ENCODE measurements at places on chromosomes 5 and 9.

- no peak for DNase-seq
Measured at GRCh38 chr9:81611664-81612063, 77.7 kb downstream of the TLE1 start.

DNA sequence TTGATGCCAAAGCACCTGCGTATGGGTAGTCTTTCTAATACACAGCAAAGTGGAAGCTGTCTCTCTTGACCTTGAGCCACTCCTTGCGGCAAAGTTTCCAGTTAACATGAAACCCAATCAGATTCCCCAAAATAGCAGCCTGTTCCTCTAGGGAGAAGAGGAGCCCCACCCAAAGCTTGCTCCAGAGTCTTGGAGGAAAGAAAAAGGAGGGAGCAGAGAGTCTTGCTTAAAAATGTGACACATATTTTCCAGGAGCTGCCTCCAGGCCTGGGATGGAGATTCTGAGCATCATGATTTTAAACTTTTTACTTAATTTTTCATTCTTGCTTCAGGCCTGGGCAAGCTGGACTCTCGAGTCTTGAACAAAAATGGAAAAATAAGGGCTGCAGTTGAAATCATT lies 223.5 kb upstream of the TNC start:
- no peak for DNase-seq

DNA sequence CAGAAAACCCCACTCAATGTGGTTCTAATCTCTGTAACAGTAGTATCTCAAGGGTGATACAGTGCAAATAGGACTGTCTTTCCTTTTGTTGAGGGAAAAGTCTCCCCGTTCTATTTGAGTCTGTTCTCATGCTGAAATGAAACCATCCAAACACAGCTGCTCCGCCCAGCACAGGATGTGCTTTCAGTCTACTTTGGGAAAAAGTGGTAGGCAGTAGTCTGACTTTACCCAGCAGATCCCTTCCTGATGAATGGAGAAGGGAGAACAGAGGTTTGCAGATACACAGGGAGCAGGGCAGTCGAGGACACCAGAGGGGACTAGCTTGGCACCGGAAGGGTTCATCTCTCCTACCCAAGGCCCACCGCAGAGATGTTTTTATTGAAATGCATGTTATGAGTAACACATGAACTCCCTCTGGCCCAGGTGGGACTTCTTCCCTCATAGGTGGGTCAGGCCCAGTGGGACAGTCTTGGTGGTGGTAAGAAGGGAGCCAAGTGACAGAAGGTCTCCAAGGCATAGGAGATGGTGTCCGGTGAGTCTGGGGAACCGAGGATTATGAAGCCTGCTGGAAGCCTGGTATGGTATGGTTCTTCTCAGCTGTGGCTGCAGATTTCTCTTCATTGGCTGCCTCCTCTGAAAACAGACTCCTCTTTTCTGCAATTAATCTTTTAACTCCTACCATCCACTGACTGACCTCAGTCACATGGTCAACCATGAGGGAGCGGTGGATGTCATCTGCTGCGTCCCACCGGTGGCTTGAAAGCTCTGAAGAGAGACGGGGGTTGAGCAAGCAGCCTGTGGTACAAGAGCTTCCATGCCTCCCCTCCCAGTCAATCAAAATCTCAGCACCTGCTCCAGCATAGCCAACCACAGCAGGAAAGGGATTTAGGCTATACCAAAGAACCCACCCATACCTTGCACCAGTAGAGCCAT lies 3.0 kb downstream of the EIF4EBP3 start:
- no peak for DNase-seq

GRCh38 chr9:137310189-137311052 lies 8.3 kb upstream of the NRARP start:
- DNase-seq, result no peak

GRCh38 chr9:15541872-15542271 lies 11.0 kb upstream of the CCDC171 start:
- DNase-seq, result no peak

- no peak for DNase-seq
Measured at GRCh38 chr5:160463227-160463626, 41.6 kb downstream of the PTTG1 start.

DNA sequence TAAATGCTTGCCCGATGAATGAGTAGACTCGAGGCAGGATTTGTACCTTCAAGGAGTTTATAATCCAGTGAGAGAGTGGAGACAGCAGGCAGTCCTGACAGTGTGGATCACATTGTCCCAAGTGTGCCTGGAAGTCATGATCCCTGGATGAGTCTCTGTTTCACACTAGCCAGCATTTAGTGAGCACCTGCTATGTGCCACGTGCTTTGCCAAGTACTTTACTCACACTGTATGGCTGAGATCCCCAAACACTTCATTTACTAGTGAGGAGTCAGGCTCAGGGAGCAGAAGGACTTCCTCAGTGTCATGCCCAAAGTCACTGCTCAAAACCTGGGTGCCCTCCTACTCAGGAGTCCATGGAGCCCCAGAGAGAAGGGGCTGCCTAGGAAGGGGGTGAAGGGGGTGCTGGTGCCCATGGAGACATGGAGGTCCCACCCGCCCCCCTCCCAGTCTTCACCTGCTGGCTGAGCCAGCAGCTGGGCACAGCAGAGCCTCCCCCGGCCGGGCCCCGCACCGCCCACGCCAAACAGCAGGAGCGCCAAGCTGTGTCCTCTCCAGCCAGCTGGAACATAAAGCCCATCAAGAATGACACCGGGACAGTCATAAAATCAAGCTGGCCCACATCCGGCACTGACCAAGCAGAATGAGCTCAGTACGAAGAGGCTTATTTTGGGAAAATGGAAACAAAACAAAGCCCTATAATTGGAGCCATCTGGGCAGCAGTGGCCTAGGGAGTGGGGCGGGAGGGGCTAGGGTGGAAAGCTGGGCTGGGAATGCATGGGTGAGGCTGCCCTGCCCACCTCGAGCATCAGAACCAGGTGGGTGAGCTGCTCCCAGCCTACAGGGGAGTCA lies 10.6 kb downstream of the LAMC3 start:
- DNase-seq, result no peak

GRCh38 chr5:5179079-5179478 lies 38.9 kb downstream of the ADAMTS16 start:
- DNase-seq, result no peak

GRCh38 chr9:100019541-100019940 lies 79.3 kb downstream of the ERP44 start:
- DNase-seq, result no peak

DNA sequence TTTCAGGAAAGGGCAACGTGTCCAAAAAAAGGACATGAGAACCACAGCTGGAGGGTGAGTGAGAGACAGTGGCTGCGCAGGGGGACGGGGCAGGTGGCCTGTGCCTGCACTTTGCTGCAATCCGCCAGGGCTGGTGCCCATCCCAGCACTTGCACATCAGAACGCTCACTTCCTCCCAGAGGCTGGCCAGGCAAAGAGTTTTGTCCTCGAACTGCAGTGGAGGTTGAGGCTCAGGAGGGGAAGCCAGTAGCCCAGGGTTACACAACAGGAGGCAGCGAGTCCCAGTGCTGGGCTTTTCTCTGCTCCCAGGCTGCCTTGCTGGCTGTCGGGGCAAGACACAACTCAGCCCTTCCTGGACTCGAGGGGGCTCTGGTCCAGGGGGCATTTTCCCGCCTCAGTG lies 33.1 kb downstream of the CRB2 start:
- no peak for DNase-seq

DNA sequence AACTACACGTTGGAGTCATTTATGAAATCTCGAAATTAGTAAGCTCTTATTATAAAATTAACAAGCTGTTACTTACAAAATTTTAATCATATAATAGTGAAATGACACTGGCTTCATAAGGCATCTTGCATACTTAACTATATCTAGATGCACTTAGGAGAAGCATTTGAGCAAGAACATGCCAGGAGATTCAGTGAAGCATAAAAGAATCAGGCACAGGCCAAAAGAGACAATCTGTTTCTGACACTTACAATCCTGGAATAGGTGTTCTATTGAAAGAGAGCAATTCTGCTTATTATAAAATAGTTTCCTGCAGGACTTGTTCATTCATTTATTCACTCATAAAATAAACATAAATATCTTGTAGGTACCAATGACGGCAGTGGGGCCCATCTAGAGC lies 1152.2 kb upstream of the CDH6 start:
- DNase-seq, result no peak

GRCh38 chr9:109115931-109116526 lies 3.7 kb downstream of the TMEM245 start:
- no peak for DNase-seq

- DNase-seq, result no peak
Measured at GRCh38 chr9:115386963-115387770, 269.2 kb upstream of the TNC start.

DNA sequence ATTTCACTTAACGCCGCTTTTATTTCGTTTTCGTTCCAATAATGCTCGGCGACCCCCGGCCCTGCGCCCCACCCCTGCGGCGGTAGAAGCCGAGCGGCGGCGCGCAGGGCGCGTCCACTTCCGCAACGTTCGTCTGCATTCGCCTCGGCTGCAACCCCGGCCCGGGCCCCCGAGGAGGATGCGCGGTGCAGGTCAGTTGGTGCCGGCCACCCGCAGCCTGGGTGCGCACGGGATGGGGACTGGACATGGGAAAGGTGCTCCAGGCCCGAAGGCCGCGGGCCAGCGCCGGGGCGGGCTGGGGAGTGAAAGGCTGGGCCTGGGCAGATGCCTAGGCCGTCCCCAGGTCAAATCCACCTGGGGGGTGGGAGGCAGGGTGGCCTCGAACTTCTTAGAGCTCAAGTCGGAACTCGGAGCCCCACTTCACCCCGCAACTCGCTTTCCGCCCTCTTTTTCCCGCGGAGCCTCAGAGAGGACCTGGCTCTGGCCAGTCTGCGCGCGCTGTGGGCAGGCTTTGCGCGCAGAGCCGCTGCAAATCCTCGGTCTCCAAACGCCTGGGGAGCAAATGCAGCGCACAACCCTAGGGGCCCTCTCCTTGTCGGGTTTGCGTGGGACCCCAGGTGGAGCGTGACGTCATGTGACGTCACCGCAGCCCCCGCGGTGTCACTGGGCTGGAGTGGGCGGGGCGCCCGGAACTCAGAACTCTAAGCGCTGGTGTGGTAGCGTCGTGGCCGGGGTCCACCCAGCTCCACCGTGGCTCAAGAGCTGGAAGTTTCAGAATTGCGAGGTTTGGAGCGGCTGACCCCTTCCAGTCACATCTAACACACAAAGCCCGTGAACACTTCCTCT lies 3.3 kb downstream of the TLX3 start:
- no peak for DNase-seq

- DNase-seq, result no peak
Measured at GRCh38 chr9:69090140-69090750, 54.7 kb downstream of the FXN start.

- DNase-seq, result no peak
Measured at GRCh38 chr5:150489360-150490295, 18.3 kb upstream of the NDST1 start.

- no peak for DNase-seq
Measured at GRCh38 chr5:83029912-83030311, 47.3 kb downstream of the TMEM167A start.

DNA sequence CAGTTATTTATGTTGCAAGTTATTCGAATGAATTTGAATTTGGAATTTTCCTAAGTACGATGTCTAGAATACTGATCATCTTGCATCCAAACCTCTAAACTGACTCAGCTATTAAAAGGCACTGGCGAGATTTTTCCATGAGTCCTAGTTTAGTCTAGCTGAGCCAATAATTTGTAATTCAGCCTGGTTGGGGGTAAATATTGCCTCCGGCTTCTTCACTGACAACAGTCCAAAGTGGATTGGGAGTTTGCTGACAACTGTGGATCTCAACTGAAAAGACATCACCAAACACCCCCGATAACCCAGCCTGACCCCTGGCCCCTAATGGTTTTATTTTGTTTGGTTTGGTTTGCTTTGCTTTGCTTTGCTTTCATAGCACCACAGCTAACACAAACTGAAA lies 189.8 kb upstream of the DAPK1 start:
- DNase-seq, result no peak

- no peak for DNase-seq
Measured at GRCh38 chr5:79794347-79794746, 104.7 kb downstream of the CMYA5 start.

DNA sequence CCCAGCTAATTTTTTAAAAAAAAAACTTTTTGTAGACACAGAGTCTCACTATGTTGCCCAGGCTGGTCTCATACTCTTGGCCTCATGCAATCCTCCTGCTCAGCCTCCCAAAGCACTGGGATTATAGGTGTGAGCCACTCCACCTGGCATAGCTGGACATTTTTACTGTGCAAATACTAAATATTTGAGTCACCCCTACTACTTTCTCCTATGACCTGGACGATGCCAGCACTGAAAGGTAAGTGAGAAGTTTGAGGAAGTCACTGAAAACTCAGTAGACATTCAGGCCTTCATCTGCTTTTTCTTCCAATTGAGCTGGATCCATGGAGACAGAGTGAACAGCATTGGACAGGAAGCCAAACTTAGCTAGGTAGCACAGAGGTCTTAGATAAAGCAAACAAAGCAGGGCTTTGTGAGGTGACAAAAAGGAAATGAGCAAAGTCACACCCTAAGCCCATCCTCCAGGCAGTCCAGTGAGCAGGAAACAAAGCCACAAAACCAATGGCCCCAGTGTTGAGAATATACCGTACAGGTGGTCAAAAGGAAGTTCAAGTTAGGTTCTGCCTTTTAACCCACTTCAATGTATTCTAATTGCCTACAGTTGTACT lies 192.6 kb upstream of the RASA1 start:
- DNase-seq, result no peak

DNA sequence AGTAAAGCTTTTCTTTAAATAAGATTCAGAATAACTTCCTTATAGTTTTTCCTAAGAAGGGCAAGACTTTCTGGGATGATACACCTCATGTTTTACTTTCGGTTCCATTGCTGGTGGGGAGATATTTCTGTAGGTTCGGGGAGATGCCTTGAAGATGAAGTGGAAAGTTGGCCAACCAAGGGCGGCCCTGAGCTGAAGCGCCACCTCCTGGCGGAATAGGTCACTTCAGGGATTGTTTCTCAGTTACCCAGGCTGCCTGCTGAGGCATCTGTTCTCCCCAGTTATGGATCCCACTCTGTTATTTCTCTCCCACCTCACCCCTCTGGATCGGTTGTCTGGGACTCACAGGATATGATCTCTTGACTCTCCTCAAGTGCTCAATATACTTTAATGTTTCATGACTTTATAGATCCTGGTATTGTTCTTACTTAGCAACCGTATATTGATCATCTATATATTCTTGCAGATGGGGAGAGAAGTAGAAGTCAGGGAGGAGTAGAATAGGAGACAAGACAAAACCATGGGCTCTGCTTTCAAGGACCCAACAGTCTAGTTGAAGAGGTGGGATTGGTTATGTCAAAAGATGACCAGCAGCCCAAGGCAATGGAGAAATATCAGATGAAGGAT lies 23.4 kb downstream of the MEGF10 start:
- no peak for DNase-seq

GRCh38 chr9:26243726-26244125 lies 565.5 kb upstream of the TUSC1 start:
- DNase-seq, result no peak

GRCh38 chr5:179323026-179323870 lies 22.0 kb downstream of the ADAMTS2 start:
- DNase-seq, result no peak

DNA sequence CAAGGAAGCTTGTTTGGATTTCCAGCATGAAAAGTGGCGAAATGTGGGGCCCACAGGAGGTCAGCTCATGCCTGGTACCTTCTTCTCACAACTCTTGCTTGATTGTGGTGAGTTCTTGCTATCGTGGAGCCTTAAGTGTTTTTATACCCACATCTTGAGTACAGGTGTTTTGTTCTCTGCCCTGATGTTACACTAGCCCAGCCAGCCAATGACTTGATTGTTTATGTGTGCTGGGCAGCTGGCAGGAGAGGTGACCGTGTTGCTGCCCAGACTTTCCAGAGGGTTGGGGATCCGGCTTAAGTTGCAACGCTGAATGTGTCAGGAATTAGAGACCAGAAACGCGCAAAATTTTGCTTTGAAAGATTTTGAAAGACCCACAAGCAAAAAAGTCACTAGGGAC lies 24.0 kb upstream of the TPPP start:
- DNase-seq, result no peak
